ENCODE measurements at places on chromosomes 12 and 14.

DNA sequence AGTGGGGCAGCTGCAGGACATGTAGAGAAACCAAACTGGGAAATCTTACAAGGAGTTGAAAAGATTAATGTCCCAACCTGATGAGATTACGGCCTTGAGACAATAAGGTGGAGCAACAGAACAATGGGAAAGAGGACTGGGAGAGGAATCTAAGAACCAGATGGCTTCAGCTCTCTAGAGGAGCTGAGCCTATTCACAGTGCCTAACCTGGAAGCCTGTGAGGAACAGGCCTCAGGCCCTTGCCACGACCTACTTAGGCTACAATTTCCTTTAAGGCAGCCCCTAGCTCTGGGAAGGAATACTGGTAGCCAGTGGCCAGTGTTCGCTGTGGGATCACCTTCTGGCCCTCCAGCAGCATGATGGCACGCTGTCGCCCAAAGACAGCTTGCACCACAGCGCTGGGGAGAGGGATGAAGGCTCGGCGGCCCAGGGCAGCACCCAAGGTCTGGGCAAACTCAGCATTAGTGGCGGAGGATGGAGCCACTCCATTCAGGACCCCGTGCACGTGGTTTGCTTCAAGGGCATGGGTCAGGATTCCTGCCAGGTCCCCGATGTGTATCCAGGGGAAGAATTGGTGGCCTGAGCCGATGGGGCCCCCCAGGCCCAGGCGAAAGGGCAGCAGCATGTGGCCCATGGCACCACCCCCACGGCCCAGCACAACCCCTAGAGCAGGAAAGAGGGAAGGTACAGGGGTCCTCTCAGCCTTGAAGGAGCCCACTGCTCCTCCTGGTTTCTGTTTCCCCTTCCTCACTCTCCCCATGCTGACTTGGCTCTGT, 2.6 kb downstream of the SDR39U1 start:
- DNase-seq = no peak

DNA sequence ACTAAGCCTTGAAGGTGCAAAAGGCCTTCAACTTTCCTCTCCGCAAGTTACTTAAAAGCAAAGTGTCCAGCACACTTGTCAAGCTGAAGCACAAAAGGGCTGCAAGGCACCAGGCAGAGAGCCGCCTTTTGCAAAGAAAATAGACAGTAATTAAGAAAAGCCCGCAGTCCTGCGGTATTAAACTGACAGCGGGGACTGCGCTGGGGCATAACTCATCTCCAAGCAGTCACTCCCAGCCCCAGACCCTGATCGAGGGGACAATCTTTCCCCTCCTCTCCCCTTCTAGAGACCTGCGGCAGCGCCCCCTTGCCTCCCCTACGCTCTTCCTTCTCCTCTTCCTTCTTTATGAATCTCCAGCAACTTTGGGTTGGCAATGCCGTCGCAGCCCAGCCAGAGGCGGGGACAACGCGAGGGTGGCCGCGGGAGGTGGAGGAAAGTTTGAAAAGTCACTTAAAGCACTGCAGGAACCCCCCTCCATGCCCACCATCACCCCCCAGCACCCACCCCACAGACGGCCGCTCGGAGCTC, 200.9 kb upstream of the CAND1 start:
- peak; percentile 67 for DNase-seq

DNA sequence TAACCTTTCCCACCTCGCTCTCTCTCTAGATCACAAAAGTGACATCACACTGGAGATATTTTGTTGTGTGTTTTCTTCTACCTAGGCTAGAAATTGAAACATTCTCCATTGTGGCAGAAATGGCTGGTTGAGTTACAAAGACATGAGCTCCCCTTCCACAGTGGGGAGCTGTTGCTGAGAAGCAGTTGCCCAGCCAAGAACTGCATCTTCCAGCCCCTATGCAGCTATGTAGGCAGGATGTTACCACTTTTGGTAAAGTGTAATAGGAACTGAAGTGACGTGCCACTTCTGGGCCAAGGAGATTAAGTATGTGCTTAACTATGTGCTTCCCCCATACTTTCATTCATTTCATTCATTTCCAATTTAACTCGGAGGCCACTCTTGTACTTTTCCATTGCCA, 138.7 kb upstream of the E2F7 start:
- no peak for DNase-seq

GRCh38 chr14:60655898-60656685, 6.8 kb upstream of the SIX1 start:
- DNase-seq = no peak

GRCh38 chr12:119682639-119683252, 14.8 kb downstream of the PRKAB1 start:
- DNase-seq = no peak
